ENCODE measurements at places on chromosomes 16 and 17.

- no peak for DNase-seq
Observed at GRCh38 chr17:7393613-7394451, 493 bp downstream of the PLSCR3 start.

- DNase-seq, result no peak
Observed at GRCh38 chr17:29158096-29158487, 22.1 kb downstream of the MYO18A start.

DNA sequence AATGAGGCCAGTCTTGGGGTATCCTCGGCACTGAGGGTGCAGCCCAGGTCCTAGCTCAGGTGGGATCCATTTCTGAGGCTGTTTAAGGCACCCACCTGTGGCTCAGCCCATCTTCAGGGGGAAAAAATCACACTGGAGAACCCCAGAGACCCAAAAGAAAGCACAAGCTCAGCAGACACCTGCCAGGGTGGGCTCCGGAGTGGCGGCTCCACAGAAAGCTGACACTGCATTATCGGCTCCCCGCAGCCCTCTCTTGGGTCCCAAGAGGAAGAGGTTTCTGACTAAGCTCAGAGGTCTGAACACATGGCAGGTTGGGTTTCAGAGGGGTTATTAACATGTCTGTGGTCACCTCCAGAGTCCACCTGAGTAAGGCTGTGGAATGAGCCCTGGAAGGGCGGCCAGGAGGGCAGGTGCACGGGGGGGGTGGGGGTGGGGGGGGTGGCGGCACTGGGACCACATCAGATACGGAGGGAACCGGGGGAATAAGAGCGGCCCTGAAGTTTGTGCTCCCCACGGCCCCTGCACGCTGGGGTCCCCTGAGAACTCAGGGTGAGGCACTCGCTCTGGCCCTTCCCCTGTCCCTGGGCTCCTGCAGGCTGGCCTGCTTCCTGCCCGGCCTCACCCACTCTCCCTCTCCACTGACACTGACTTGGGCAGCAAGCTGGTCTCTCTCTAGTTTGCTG, 79.5 kb downstream of the TIMM22 start:
- no peak for DNase-seq

- DNase-seq, result no peak
Observed at GRCh38 chr16:27366687-27367460, 35.1 kb upstream of the IL21R start.

DNA sequence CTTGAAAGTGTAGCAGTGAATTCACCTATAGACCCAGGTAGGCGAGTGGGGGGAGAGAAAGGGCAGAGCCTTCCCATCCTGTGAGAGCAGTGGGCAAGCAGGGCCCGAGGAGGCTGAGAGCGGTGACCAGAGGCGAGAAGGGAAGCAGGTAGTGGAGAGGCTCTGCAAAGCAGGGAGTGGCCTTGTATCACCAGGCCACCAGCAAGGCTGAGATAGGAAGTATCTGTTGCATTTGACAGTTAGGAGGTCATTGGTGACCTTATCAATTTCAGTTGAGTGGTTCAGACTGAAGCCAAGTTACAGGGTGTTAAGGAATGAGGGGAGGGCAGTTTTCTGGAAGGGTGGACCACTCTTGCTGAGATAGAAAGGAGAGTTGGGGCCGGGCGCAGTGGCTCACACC, 10.7 kb upstream of the HSD3B7 start:
- no peak for DNase-seq

- peak; percentile 27 for DNase-seq
Observed at GRCh38 chr16:30996985-30997724, 12.1 kb downstream of the HSD3B7 start.

- DNase-seq, result no peak
Observed at GRCh38 chr16:57377080-57377841, 5.0 kb downstream of the CX3CL1 start.

- no peak for DNase-seq
Observed at GRCh38 chr17:46782250-46782953, 36.1 kb downstream of the WNT3 start.

DNA sequence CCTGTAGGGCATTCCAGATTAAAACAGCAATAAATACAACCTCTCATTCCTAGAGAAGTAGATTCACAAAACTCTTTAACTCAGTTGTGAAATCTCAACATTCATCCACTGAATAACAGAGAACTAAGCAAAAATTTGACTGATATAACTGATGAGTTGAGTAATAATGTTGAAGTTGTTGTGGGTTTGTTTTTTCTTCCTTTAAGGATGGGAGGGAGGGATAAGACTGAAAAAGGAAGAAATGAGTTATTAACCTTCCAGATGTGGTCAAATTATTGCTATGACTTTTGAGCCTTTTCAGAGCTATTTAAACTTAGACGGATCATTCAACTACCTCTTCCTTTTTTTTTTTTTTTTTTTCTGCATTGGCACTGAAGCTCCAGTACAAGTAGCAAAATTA, 38.6 kb downstream of the SKAP1 start:
- no peak for DNase-seq

- no peak for DNase-seq
Observed at GRCh38 chr16:71499775-71500364, 10.7 kb upstream of the ZNF19 start.

DNA sequence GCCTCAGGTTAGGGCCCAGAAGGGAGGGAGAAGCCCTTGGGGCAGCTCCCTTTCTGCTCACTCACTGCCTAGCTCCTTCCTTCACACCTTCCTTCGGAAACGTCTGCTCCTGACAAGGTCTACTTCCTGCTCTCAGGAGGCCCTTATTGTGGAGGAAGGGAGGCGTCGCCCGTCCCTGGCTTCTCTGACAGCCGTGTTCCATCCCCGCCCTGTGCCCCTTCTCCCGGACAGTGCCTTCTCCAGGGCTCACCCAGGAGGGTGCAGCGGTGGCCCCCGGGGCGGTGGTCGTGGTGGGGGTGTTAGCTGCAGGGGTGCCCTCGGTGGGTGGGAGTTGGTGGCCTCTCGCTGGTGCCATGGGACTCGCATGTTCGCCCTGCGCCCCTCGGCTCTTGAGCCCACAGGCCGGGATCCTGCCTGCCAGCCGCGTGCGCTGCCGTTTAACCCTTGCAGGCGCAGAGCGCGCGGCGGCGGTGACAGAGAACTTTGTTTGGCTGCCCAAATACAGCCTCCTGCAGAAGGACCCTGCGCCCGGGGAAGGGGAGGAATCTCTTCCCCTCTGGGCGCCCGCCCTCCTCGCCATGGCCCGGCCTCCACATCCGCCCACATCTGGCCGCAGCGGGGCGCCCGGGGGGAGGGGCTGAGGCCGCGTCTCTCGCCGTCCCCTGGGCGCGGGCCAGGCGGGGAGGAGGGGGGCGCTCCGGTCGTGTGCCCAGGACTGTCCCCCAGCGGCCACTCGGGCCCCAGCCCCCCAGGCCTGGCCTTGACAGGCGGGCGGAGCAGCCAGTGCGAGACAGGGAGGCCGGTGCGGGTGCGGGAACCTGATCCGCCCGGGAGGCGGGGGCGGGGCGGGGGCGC, 231.9 kb downstream of the SEC14L1 start:
- peak; percentile 46 for DNase-seq

- no peak for DNase-seq
Observed at GRCh38 chr17:63929860-63930766, 2.0 kb downstream of the CD79B start.

GRCh38 chr17:82358465-82359350, at the start of gene TEX19:
Gene TEX19, plus strand, starts transcription at chr17:82359247. Its CDS starts 2,904 bp downstream, at chr17:82362151.
- no peak for DNase-seq

- no peak for DNase-seq
Observed at GRCh38 chr17:6450926-6451832, 6.9 kb downstream of the PIMREG start.

DNA sequence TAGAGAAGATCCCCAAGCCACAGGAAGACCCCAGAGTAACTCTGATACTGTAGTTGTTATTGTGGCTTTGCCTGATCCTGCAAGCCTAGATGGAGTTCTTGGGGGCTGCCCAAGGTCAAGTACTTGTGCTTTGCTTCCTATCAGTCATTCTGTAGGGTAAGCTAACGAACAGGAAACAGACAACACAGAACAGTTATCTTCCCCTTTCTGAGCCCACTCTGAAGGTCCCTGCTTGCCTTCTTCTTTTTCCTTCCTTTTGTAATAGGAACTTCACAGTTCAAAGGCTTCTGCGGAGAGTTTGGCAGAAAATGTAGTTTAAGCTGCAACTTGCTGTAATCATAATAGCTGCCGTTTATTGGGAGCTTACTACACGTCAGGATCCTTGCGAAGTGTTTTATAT, 494.1 kb upstream of the ERCC4 start:
- no peak for DNase-seq

GRCh38 chr17:72840019-72840418, 252.5 kb downstream of the SLC39A11 start:
- no peak for DNase-seq

GRCh38 chr17:69573396-69573795, 158.9 kb downstream of the MAP2K6 start:
- DNase-seq, result no peak

DNA sequence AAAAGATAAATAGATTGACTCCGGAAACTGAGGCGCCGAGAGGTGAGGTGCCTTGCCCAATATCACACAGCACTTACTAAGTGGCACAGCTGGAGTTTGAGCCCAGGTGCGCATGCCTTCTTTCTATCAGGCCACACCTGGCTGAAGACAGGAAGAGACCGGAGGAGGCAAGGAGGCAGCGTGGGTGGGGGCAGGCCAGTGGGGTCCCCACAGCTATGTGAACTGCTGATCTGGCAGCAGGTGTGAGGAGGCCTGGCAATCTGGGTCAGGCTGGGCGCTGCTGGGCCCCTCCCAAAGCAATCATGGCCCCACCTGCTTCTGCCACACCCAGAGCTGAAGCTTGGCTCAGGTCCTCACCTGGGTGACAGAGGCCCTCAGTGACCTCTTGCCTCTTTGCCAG, 1.9 kb upstream of the GDPD3 start:
- no peak for DNase-seq

DNA sequence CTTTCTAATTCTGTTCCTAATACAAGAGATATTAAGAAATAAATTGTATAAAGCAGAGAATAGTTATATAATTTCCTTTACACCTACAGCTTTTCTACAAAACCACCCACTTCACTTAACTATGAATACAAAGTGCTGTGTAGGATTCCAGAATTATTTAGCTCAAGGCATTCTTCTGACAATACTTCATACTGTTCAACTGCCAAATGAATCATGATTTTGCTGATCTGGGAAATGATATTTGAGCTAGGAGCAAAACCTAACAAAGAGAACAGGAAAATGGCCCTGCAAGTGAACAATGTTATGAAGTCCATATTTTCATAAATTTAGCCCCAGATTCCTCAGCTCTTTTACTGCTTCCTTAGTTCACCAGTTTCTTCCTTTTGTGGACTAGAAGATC, 12.9 kb downstream of the BBS2 start:
- DNase-seq, result no peak

GRCh38 chr16:78672779-78673556, 573.5 kb downstream of the WWOX start:
- no peak for DNase-seq

DNA sequence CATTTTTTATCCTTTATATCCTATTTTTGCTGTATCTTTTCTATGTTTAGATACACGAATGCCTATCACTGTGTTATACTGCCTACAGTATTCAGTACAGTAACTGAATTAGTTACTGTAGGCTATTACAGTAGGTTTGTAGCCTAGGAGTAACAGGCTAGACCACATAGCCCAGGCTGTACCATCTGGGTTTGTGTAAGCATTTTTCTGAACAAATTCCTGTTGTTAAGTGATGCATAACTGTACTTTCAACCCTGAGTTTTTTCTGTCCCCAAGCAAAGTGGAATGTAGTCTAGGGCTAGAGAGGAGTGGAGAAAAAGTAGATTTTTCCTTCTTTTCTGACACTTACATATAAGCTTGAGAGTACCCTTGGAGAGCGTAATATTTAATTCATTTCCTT, 282.1 kb downstream of the HS3ST3B1 start:
- no peak for DNase-seq

GRCh38 chr17:64063088-64063487, 42.7 kb upstream of the ICAM2 start:
- no peak for DNase-seq

DNA sequence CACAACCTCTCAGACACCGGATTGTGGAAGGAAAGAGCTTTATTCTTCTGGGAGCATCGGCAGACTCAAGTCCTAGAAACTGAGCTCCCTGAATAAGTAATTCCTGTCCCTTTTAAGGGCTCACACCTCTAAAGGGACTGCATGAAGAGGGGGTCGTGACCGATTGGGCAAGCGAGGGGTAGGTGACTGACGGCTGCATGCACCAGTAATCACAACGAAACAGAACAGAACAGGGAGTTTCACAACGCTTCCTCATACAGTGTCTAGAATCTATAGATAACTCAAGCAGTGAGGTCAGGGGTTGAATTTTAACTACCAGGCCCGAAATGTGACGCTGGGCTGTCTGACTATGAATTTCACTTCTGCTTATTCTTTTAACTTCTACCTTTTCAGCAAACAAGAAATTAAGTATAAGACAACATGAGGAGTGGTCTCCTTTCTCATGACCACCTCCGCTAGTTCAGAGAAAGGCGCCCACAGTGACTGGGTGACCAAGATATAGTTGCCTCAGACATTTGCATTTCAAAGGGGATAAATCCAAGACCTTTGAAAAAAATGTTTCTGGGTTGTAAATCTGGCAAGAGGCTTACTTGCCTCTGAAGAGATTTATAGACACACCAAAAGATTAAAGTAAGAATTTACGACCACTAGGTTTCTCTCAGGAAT, 88.4 kb upstream of the ATF7IP2 start:
- peak; percentile 6 for DNase-seq

- DNase-seq, result no peak
Observed at GRCh38 chr16:53018834-53019416, 33.8 kb downstream of the CHD9NB start.

DNA sequence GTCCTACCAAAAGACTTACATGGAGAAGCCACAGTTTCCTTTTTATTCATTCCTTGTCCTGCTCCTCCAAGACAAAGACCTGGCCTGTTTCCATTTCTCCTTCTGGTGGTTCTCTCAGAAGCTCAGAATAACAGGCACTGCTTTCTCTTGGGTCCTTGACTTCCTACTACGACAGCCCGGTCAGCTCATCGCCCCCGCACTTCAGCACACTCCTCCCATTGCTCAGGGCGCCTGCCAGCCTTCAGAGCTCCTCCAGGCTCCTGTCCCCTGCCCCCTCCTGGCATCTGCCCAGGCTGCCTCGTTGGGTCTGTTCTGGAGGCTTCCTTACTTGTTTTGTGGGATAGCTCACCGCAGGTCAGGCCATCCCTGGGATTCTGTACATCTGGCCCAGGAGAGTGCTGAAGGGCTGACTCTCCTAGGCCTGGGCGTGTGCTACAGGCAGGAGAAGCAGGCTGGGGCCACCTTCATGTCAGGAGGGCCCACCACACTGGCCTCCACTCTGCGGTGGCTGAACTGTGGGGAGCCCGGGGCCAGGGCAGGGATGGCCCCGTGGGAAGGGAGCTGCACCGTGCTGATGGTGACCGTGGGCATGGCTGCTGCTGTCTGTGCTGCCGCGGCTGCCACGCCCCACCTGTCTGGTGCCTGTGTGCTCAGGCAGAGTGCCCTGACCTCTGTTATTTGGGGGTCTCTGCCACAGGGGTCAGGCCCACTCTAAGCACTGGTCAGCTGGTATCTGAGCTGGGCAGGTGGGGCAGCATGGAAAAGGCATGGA, 17.7 kb downstream of the TCF25 start:
- DNase-seq, result no peak

- DNase-seq, result no peak
Observed at GRCh38 chr17:11144358-11145233, 96.4 kb upstream of the SHISA6 start.

- no peak for DNase-seq
Observed at GRCh38 chr17:16593356-16594102, 24.5 kb upstream of the ZNF287 start.

- DNase-seq, result no peak
Observed at GRCh38 chr17:33602981-33603380, 309.9 kb upstream of the ASIC2 start.

Data from anterior cingulate cortex (tissue), 58 donors.